HuH-7 (cell line): ENCODE measurements at places on chromosomes 7 and 10.

DNA sequence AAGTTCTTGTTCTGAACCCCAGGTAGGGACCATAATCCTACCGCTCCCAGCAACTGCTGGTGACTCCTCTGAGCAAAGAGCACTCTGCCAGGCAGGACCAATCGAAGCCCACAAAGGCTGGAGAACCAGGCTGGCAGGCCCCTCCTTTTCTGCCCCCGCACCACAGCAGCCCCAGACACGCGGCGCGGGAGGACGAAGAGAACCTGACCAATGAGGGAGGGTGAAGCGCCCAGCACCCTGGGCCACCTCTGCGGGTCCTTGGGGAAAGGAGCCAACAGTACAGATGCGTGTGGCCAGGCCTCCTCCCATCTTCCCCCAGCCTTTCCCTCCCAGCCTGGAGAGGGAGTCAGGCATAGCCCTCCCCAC is 25.9 kb downstream of the CTBP2 start:
- no peak for DNase-seq

DNA sequence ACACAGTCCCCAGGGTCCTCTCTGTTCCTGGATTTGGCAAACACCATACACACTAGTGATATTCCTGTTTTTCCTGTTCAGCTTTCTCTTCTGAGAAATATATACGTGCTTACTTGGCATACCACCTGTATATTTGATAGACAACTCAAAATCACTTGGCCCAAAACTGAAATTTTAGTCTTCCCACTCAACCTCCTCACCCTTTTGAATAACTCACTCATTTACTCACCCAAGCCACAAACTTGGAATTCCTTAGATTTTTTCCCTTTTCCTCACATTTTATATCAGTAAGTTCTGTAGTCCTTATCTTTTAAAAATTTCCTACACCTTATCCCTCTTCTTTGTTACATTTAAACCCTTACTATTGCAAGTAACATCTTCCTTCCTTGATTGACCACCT is 143.4 kb downstream of the PPP1R3A start:
- DNase-seq, result no peak

GRCh38 chr7:96246919-96247318 is 75.0 kb downstream of the SLC25A13 start:
- no peak for DNase-seq

- DNase-seq, result no peak
These were observed 40.4 kb upstream of the MPP7 start for GRCh38 chr10:28343252-28343651.

DNA sequence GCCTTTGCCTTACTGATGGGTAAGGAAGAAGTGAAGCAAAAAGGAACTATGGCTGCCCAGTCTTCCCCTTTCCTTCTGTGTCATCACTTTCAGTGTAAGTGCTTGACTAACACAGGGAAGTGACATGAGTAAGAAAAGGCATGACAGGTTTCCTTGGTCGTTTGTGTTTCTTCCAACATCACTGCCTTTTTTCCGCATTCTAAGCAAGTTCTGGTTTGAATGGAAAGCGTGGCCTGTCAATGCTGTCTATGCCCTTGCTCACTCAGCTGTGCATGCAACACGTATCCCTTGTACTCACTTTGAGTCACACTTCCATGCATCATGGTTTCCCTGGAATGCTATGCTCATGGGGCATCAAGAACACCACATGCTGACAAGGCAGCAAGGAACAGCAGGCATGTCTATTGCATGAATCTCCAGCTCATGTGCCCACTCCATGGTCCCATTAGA is 111.8 kb downstream of the OAT start:
- DNase-seq, result no peak

DNA sequence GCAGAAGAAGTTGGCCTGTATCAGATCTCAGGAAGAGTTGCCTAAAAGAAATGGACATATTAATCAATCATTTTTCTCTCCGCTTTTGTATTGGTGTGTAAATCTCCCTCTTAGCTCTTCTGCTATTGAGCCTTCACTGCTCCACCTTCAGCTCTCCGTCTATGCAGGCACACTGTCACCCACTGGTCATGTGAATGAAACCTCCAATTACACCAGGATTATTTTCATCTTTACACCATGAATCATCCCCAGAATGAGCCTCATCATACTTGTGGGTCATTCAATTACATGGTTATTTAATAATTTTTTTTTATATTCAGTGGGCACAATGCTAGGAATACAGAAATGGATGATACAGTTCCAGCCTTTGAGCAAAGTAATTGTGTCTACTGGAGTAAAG is 92.6 kb downstream of the LRRC4 start:
- DNase-seq, result no peak
